Parietal lobe (tissue), 2 donors: ENCODE measurements at places on chromosomes 7 and 10. TPM values are rescaled to one million over a fixed set of nuclear protein-coding genes. Genes with fewer than 3 reads are reported as not detected.

The CTAGE6 gene
- total RNA-seq: not detected

The HOXA6 gene
- total RNA-seq: not detected

The AFAP1L2 gene
- total RNA-seq: 6.3 TPM

The RADIL gene
- total RNA-seq: 6.3 TPM

The ANKRD2 gene
- not detected for total RNA-seq

The ASAH2 gene
- total RNA-seq: 2.5 TPM

The GPR15LG gene
- not detected for total RNA-seq

The SAP25 gene
- total RNA-seq: not detected

The AKR1C3 gene
- 4.7 TPM for total RNA-seq

The CPA1 gene
- not detected for total RNA-seq

The PSD gene
- 124 TPM for total RNA-seq
